ENCODE measurements at places on chromosomes 7 and 10. TPM values are rescaled to one million over a fixed set of nuclear protein-coding genes. Genes with fewer than 3 reads are reported as not detected.
A peak's percentile ranks its signal among the peaks of the same experiment; 100 is the strongest.

GRCh38 chr7:96199421-96199820 is 122.5 kb downstream of the SLC25A13 start:
- DNase-seq: no peak

GRCh38 chr7:24325708-24326107 is 41.7 kb downstream of the NPY start:
- DNase-seq: no peak

The IGFBP1 gene
- total RNA-seq: not detected

The COX19 gene
- 20.5 TPM for total RNA-seq

The RARRES2 gene
- total RNA-seq: 90.4 TPM

GRCh38 chr7:111112439-111112838 is 21.5 kb downstream of the LRRN3 start:
- no peak for DNase-seq

The GLCCI1 gene
- total RNA-seq: 26.6 TPM

The LRIT2 gene
- total RNA-seq: not detected

The KLLN gene
- not detected for total RNA-seq

The LAMB4 gene
- total RNA-seq: under 0.01 TPM

DNA sequence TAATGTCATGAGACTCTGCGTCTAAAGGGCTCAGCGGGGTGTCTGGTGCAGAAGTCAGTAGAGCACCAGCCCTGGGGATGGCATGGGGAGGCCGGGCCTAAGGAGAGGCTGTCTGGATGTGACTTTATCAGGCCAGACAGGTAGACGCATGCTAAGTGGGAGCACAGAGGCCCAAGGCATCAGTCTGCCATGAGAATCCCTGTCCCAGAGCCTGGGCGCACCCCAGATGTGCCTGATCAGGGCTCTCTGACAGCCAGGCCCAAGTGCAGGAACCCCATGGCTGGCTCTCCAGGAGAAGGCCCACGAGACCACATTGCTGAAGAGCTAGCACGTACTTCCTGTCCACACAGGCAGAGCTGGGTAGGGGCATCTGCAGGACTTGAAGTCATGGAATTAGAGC is 48.0 kb upstream of the CPXM2 start:
- DNase-seq: no peak

- DNase-seq: no peak
Measured at GRCh38 chr7:30845426-30846135, 66.1 kb upstream of the AQP1 start.

The ADAM12 gene
- 3.5 TPM for total RNA-seq

GRCh38 chr7:69599955-69600709 is 1.9 kb downstream of the AUTS2 start:
- peak; percentile 62 for DNase-seq

- DNase-seq: peak; percentile 29
Measured at GRCh38 chr10:92573091-92573797, 649 bp downstream of the IDE start.

The DTX2 gene
- total RNA-seq: 125 TPM

- no peak for DNase-seq
Measured at GRCh38 chr7:2158331-2159175, 74.2 kb downstream of the MAD1L1 start.

The FZD1 gene
- total RNA-seq: 12.9 TPM

- DNase-seq: no peak
Measured at GRCh38 chr7:114048386-114049235, 129.8 kb upstream of the PPP1R3A start.

The MMRN2 gene
- total RNA-seq: 40.0 TPM

The SMKR1 gene
- total RNA-seq: not detected

The CRYGN gene
- total RNA-seq: not detected
